ENCODE measurements at places on chromosomes 12 and 14.

- DNase-seq, result no peak
These were observed 8.1 kb downstream of the LETMD1 start for GRCh38 chr12:51056242-51056641.

- no peak for DNase-seq
These were observed 619.9 kb downstream of the AACS start for GRCh38 chr12:125684968-125685790.

DNA sequence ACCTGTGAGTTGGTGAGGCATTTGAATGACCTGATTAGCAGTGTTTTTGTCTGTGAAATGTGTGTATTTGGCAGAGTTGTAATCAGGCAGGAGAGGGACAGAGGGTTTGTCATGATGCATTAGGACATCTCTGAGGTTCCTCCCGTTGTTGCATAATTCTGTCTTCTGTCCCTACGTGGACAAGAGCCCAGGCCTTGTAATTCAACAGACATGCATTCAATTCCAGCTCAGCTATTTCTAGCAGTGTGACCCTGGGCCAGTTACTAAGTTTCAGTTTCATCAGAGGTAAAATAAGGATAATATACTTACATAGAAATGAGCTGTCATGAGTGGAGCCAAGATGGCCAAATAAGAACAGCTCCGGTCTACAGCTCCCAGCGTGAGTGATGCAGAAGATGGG, 208.6 kb downstream of the SLC38A4 start:
- no peak for DNase-seq

GRCh38 chr12:25248732-25249131, 2.0 kb downstream of the KRAS start:
- no peak for DNase-seq

GRCh38 chr14:33455654-33456345, 495.1 kb downstream of the EGLN3 start:
- no peak for DNase-seq

GRCh38 chr14:94700336-94700735, 69.6 kb downstream of the GSC start:
- no peak for DNase-seq

DNA sequence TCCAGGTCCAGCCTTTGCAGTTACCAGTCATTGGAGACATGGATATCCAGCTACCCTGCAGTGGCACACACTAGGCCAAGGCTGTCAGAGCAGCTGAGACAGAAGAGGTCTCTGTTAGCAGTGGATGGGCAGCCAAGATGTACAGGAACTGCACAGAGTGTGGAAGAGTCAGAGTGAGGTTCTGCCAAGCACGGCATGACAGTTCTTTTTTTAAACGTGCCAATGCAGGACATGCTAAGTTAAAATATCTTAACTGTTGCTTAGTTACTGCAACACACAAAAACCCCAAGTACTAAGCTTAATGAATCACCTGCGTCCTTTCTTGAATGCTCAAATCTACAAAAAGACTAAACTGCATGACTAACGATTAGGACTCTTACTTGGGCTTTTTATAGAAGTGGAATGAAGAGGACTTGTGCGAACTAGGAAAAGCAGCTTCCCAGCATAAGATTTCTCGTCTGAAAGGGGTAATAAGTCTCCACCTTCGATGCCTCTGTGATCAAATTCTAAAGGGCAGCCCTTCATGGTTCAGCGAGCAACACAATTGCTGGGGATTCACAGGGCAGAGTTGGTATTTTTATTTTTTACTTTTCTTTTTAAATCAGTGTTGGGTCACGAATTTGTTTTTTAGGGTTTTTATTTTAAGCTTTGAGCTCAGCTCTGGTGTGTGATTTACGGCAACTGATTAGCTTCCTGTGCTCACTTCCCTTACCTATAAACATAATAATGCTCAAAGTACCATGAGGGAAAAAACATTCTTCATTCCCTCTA, 20.6 kb downstream of the MAPK1IP1L start:
- peak; percentile 57 for DNase-seq

DNA sequence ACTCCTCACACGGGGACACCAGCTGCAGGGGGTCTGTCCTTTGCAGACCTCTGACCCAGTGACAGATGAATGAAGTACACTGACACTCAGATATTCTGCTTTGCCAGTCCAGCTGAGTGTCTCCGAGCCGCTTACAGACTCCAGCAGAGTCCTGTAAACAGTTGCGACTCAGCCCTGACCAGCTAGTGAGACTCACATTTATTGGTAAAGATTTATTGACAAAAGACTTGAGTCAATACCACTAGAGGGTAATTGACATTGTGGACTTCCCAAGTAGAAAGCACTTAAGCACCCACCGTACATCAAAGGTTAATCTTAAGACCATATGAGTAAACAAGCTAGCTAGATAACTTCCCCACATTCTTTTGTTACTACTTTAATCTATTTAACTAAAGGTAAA, 9.8 kb upstream of the FKBP4 start:
- DNase-seq, result no peak

DNA sequence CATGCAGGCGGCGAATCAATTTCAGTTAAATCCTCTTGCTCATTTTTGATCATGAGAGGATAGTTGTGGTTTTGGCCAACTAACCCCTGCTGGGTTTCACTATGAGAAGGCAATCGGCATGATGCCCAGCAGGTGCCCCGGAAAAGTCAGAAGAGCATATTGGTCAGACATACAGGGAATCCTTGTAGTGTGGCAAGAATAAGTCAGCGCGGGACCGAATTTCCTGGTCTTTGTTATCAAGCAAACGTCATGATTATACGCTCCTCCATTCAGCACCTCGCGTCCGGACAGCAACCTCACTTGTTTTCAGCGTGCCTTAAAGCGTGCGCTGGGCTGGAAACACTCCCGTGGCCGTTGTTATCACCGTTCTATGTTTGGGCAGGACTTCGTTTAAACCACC, 1.8 kb downstream of the TBC1D30 start:
- peak; percentile 60 for DNase-seq

- DNase-seq, result no peak
These were observed 113.1 kb downstream of the CCDC60 start for GRCh38 chr12:119447618-119448017.

Data from activated CD4-positive, alpha-beta T cell treated with anti-CD3 and anti-CD28 coated beads, Interleukin-10, Interleukin-2, amounts not matched to agents 100 ng/mL and 50 ng/mL, durations not matched to agents 16 hours and 8 hours (primary cell).